Upper lobe of right lung (tissue), 1 donor: ENCODE measurements at places on chromosomes 12 and 14. TPM values are rescaled to one million over a fixed set of nuclear protein-coding genes. Genes with fewer than 3 reads are reported as not detected.

GRCh38 chr14:55019968-55020554 is 6.8 kb downstream of the WDHD1 start:
- H3K4me1 ChIP-seq, result no peaks in the 10 kb centered on the region
- DNase-seq, result no peak
- H3K4me3 ChIP-seq, result no peak overlapping the region
- no peak overlapping the region for H3K27ac ChIP-seq
- H3K27me3 ChIP-seq, result no peaks in the 10 kb centered on the region
- H3K36me3 ChIP-seq, result no peaks in the 10 kb centered on the region

GRCh38 chr12:92010368-92010767 is 135.3 kb downstream of the BTG1 start:
- no peak overlapping the region for H3K4me3 ChIP-seq
- H3K36me3 ChIP-seq, result no peaks in the 10 kb centered on the region
- no peaks in the 10 kb centered on the region for H3K4me1 ChIP-seq
- H3K27ac ChIP-seq, result no peak overlapping the region
- DNase-seq, result no peak

GRCh38 chr12:62983594-62983993 is 48.6 kb upstream of the PPM1H start:
- no peak for DNase-seq
- no peak overlapping the region for H3K4me3 ChIP-seq
- H3K4me1 ChIP-seq, result no peaks in the 10 kb centered on the region
- no peaks in the 10 kb centered on the region for H3K27me3 ChIP-seq
- H3K27ac ChIP-seq, result no peak overlapping the region
- H3K36me3 ChIP-seq, result no peaks in the 10 kb centered on the region

DNA sequence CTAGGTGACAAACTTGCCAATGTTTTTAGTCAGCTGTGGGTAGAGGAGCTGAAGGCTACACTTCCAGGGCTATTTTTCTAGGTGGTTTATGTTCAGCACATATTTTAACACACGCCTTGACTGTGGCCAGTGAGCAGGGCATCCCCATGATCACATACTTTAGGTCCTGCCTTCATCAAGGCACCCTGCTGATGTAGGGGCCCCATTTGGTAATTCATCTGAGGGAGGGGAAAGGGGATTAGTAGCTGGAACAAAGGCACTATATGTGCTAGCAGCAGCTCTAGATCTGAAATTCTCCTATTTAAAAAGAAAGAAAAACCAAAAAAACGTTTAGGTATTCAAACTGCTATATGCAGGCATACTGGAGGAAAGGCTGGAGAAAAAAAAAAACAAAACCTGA is 14.5 kb downstream of the EGLN3 start:
- H3K4me3 ChIP-seq, result no peak overlapping the region
- no peak for DNase-seq
- peaks cover 3% of the 10 kb centered on the region for H3K4me1 ChIP-seq
- no peak overlapping the region for H3K27ac ChIP-seq
- peaks cover 3% of the 10 kb centered on the region for H3K27me3 ChIP-seq

DNA sequence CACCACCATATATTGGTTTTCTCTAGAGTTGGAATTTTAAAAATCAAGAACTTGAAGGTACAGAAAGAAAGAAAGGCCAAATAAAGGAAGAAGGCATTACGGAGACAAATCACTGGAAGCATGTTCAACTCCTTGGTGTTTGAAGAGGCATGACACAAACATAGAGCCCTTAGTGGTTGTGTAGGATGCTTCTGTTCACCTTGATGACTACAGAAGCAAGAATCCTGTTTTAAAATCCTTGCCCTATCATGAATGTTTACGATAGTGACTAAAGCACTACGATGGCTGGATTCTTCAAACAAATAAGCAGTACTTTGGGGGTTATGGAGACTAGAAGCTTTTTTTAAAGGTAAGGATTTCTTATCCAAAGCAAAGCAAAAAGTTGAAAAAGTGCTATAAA is 10.3 kb upstream of the ISM2 start:
- no peak for DNase-seq
- peaks cover 47% of the 10 kb centered on the region for H3K36me3 ChIP-seq
- H3K4me3 ChIP-seq, result no peak overlapping the region
- H3K4me1 ChIP-seq, result no peaks in the 10 kb centered on the region
- no peaks in the 10 kb centered on the region for H3K27me3 ChIP-seq

- DNase-seq, result no peak
- H3K27me3 ChIP-seq, result no peaks in the 10 kb centered on the region
- H3K27ac ChIP-seq, result no peak overlapping the region
- no peak overlapping the region for H3K4me3 ChIP-seq
Measured at GRCh38 chr14:70680748-70681147, 39.0 kb downstream of the TTC9 start.

- no peaks in the 10 kb centered on the region for H3K36me3 ChIP-seq
- no peaks in the 10 kb centered on the region for H3K27me3 ChIP-seq
- no peak for DNase-seq
- no peak overlapping the region for H3K4me3 ChIP-seq
- no peak overlapping the region for H3K27ac ChIP-seq
Measured at GRCh38 chr14:63243646-63244045, 39.4 kb downstream of the RHOJ start.

Gene OR6C4
- not detected for total RNA-seq

DNA sequence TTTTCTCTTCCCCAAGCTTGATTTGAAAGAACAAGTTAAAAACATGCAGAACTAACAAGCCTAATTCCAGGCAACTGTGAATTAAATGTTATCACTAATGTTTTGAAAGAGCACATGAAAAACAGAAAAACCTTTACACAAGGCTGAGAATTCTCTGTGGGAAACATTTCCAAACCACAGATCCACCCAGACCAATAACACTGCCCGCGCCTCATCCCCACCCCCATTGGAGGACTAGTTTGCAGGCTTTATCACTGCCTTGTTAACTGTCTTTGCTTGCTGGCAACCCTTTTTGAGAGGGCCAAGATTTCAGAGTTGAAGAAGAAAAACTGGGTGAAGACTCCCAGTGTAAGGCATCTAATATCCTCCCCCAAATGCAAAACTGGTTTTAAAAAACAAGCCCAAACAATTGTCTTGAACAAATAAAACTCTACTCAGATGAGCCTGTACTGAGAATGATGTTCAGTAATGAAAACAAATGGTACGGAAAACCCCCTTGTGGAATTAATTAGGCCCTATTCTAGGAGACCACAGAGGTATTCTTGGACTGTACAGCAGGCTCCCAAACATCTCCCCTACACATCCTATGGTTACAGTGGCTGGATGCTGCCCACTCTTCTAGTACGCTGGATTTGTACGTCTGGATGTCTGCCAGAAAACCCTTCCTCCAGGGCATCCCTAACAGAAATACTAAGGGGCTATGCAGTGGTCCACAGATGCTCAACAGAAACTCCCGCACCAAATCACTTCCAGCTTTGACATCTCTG is 5.8 kb downstream of the MAX start:
- H3K4me3 ChIP-seq, result no peak overlapping the region
- no peaks in the 10 kb centered on the region for H3K27me3 ChIP-seq
- peaks cover 37% of the 10 kb centered on the region for H3K36me3 ChIP-seq
- no peak overlapping the region for H3K27ac ChIP-seq
- DNase-seq, result no peak
- H3K4me1 ChIP-seq, result peaks cover 59% of the 10 kb centered on the region

DNA sequence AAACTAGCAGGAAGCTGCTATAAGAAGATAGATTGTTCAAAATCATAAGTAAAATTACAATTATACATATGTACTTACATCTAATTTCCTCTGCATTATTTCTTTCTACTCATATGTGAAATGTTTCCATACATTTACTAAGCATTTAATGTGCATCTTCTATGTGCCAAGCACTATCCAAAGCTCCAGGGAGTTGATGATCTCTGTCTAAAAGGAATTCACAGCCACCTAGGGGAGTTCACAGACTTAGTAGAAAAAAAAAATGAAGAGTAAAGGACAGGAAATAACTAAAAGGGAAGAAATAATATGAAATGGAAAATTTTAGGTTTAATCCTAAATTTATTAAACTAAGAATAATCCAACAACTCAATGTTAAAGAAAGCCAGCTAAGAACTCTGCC is 91.7 kb downstream of the EFCAB11 start:
- no peak for DNase-seq
- H3K4me1 ChIP-seq, result no peaks in the 10 kb centered on the region
- no peaks in the 10 kb centered on the region for H3K27me3 ChIP-seq
- H3K27ac ChIP-seq, result no peak overlapping the region
- no peaks in the 10 kb centered on the region for H3K36me3 ChIP-seq

Gene LUM
- total RNA-seq, result 361 TPM

DNA sequence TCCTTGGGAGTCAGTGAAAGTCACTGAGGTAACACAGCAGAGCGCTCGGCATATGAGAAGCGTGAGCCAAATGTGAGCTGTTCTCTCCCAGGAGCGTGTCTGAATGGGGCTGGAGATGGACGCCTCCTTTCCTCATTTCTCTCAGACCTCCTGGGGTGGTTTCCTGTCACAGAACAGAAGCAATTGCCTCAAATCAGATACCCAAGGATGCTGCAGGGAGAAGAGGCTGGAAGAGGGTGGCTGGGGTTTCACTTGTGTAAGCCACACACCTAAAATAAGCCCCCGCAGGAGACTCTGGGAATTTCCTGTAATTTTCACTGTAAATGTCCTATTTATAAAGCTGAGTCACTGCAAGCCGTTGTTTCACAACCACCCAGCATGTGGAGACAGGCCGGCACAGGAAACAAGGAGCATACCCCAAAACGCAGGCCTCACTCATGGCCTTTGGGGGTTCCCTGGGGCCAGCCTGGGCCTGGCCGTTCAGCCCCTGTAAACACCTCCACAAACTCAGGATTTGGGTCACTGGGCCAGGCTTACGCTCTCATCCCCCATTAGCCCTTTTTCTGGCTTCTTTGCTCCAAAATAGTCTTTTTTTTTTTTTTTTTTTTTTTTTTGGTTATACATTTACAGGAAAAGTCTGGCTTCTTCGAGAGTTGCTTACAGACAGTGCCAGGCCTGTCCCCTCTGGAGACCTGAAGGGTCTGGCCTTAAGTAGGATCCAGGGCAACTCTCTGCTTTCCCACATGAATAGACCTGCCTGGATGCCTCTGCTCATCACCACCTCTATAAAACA is 55.3 kb downstream of the VCPKMT start:
- H3K4me3 ChIP-seq, result no peak overlapping the region
- DNase-seq, result peak; percentile 64
- H3K36me3 ChIP-seq, result no peaks in the 10 kb centered on the region
- peaks cover 36% of the 10 kb centered on the region for H3K4me1 ChIP-seq
- H3K27me3 ChIP-seq, result no peaks in the 10 kb centered on the region
- peak overlapping the region; percentile 80 for H3K27ac ChIP-seq

- H3K4me1 ChIP-seq, result peaks cover 55% of the 10 kb centered on the region
- H3K27ac ChIP-seq, result peak overlapping the region; percentile 79
- no peak overlapping the region for H3K4me3 ChIP-seq
- no peaks in the 10 kb centered on the region for H3K27me3 ChIP-seq
- DNase-seq, result no peak
Measured at GRCh38 chr12:96049101-96049500, 13.7 kb upstream of the LTA4H start.

DNA sequence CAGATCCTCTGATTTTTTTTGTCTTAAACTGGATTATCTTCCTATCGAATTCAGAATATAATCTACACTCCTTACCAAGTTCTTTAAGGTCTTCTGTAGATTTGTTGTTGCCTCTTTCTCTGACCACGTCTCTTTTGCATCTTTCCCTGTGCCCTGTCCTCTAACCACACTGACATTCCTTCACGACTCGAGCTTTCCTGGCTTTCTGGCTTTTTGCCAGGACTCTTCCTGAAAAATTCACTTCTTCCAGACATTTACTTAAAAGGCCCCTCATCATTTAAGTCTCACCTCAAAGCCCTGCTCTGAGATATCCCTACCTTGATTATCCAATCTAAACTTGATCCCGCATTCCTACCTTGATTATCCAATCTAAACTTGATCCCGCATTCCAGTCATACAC is 422.3 kb upstream of the DCN start:
- peaks cover 3% of the 10 kb centered on the region for H3K4me1 ChIP-seq
- no peaks in the 10 kb centered on the region for H3K27me3 ChIP-seq
- H3K4me3 ChIP-seq, result no peak overlapping the region
- DNase-seq, result no peak
- H3K27ac ChIP-seq, result no peak overlapping the region

DNA sequence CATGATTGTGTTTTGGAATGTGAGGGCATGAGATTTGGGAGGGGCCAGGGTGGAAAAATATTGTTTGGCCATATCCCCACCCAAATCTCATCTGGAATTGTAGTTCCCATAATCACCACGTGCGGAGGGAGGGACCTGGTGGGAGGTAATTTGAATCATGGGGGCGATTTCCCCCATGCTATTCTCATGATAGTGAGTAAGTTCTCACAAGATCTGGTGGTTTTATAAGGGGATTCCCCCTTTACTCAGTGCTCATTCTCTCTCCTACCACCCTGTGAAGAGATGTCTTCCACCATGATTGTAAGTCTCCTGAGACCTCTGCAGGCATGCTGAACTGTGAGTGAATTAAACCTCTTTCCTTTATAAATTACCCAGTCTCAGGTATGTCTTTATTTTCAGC is 15.7 kb downstream of the OR10P1 start:
- H3K27me3 ChIP-seq, result no peaks in the 10 kb centered on the region
- DNase-seq, result no peak
- H3K4me1 ChIP-seq, result peaks cover 2% of the 10 kb centered on the region
- H3K27ac ChIP-seq, result no peak overlapping the region
- H3K36me3 ChIP-seq, result no peaks in the 10 kb centered on the region

DNA sequence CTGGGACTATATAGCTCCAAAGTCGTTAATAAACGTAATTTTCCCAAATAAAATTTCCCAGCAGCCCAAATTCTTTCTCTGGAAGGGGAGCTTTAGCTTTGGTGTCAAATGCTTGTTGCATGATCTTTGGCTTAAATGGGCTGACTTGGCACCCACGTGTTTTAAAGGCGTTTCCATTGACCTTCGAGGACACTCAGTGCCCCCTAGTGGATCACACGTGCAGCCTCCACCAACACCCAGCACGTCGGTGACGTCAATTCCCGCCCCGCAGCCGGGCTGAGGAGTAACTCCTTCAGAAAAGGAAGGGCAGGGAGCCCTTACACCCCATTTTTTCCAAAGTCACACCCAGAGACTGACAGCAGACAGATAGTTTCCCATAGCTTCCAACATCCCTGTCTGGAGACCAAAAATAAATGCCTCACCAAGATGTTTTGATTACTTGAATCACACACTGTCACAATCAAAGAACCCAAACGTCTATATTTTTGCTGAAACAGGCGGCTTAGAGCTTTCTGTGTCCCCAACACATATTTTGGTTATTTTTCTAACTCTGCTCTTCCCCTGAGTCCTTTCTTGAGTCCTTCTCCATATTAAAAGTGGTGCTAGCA is 707.9 kb downstream of the AACS start:
- H3K27ac ChIP-seq, result no peak overlapping the region
- H3K27me3 ChIP-seq, result no peaks in the 10 kb centered on the region
- H3K36me3 ChIP-seq, result no peaks in the 10 kb centered on the region
- H3K4me1 ChIP-seq, result no peaks in the 10 kb centered on the region
- DNase-seq, result peak; percentile 63
- H3K4me3 ChIP-seq, result no peak overlapping the region

Gene FOXA1
- total RNA-seq, result 20.6 TPM

Gene HPD
- total RNA-seq, result 1.8 TPM
